ENCODE measurements at places on chromosomes 6 and 20.

- no peak for DNase-seq
Measured at GRCh38 chr20:23157734-23158133, 71.6 kb upstream of the CD93 start.

GRCh38 chr6:27517928-27518787 is 45.3 kb upstream of the ZNF184 start:
- no peak for DNase-seq

- peak; percentile 72 for DNase-seq
Measured at GRCh38 chr6:27138837-27139755, 108.4 kb upstream of the PRSS16 start.

DNA sequence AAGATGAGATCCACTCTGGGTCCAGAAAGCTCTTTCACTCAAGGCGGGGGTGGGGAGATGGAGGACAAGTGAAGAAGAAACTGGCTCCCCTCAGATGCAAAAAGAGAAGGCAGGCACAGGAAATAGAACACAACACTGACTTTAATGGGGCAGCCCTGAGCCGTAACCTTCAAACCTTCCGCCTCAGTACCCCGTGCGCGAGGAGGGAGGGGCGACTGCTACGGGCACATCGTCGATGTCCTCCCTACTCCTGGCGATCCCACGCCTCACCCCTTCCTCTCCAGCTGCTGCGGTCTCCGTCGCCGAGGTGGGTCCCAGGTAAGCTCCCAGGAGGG is 3.9 kb downstream of the SPEF1 start:
- DNase-seq, result no peak

DNA sequence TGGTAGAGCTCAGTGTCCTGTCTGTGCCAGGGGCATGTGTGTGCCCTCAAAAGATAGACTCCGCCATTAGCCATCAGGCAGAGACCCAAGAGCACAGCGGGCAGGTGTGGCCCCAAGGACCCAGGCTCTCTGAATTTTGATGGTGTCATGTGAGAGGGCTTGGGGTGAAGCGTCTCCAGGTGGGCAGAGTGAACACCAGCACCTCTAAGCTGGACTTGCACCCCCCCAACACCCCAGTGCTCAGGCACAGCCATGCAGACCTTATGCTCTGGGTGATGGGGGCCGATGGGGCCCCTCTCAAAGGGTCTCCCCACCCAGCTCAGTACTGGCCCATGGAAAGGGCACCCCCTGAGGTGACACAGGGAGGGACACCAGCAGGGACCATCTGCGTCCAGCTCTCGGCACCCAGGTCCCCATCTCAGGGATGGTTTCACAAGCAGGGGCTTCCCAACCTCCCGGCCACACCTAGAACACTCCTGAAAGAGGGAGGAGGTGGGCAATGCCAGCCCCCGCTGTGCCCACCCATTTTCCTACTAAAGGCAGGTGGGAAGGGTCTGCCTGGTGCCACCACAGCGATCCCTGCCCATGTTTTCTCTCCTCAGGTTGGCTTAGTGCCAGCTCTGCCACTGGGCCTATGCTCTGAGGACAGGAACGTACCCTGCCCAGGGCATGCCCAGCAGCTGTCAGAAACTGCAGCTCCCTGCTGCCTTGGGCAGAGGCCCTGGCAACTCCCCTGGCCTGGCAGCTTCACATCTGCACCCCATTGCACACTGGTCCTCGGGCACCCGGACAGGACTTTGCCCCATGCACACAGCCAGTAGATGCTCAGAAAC is 3.5 kb downstream of the CST7 start:
- no peak for DNase-seq

GRCh38 chr6:111842891-111843290 is 30.4 kb downstream of the FYN start:
- DNase-seq, result no peak

DNA sequence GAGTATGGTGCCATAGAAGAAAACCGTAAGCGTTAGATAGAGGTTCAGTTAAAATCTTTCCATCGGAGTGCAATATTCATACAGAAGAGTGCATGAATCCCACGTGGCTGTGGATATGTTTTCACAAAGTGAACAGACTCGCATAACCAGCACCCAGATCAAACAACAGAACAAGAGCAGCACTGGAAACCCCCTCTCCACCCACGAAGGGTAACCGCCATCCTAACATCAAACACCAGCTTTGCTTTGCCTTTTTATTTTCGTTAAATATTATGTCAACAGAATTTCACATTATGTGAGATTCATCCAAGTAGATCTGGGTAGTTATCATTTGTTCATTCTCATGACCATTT is 4.7 kb downstream of the GTSF1L start:
- peak; percentile 35 for DNase-seq

DNA sequence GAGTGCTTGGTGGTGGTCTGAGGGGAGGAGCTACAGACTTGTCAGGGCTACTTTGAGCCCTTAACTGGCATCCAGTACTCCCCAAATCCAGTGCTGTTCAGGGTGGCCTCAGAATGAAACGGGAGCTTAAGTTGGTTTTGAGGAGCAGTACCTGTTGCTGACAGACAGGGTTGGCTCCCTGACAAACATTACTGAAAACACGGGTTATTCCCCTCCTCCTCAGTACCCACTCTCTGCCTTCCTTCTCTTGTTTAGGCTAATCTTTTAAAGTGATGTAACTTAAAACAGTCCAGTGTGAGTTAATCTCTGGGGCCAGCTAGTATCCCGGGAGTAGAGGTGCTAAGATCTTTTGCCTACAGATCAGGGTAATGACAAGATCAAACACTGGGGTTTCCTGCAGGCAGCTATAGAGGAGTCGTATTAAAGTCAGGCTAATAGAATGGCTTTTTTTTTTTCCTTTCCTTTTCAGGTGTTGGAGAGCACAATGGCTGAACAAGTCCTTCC is 3.7 kb downstream of the TNFAIP3 start:
- DNase-seq, result peak; percentile 40

GRCh38 chr6:105988812-105989577 is 97.1 kb upstream of the PRDM1 start:
- DNase-seq, result no peak

DNA sequence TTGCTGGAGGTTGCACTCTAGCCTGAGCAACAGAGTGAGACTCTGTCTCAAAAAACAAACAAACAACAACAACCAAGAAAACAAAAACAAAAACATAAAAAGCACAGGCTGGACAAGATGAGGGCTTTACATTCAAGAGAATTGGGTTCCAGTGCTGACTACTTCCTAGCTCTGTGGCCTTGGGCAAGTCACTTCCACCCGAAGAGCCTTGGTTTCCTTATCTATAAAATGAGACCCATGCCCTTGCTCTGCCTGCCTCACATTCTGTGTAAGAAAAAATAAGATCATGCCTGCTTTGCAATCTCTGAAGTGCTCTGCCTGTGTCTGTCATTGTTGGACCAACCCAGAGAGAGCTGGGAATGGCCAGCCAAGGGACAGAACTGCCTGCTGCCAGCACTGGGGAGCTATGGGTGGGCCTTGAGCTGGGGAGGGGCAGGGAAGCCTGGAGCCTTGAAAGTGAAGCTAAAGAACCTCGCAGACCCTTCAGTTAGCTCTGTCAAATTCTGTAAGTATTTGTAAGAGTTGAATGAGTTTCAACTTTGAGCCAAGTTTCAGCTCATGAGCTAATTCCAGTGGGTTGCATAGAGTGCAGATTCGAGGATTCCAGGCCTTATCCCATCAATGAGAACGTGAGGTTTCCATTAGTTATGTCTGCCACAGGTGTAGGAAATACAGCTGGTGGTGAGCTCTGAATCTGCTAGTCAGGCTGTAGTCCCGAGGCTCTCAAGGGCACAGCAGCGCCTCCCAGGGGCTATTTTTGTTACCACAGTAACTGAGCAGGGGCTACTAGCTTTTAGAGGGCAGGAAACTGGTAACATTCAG is 93.2 kb downstream of the DLGAP4 start:
- DNase-seq, result peak; percentile 7

- DNase-seq, result no peak
Measured at GRCh38 chr6:17393892-17394631, 667 bp downstream of the CAP2 start.

GRCh38 chr20:44422083-44422482 is 53.6 kb upstream of the TTPAL start:
- no peak for DNase-seq

DNA sequence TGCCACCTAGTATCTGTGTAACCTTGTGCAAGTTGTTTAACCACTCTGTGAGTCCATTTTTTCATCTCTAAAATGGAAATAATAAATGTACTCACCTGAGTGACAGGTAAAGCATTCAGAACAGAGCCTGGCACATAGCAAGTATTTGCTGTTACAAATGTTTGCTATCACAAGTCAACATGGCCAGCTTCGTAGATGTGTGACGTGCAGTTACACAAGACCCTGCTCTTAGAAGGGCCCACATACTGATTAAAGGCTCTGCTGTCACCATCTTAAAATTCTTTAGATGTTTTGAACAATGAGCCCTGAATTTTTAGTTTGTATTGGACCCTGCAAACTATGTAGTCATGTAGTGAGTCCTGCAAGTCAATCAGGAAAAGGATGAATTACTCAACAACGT is 40.4 kb upstream of the KIAA1586 start:
- no peak for DNase-seq

DNA sequence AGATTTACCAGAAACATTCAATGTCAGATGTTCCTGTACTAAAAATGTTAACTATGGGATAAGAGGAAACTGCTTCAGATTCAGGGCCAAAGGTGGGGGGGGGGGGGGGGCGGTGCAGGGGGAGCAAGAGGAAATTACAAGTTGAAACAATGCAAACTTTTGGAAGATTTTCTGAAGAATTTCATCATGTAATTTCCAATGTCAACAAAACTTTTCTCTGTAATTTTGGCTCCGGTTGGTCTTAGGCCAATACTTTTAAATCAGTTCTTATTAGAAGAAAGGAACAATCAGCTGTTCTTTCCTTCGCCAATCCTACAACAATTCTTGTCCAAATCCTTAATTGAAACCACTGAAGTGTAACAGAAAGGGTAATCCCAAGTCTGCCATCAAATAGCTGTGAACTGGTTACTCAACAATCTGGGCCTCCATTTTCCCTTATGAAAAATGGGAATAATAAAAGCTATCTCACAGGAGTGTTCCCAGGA is 13.1 kb downstream of the UQCC1 start:
- DNase-seq, result no peak

DNA sequence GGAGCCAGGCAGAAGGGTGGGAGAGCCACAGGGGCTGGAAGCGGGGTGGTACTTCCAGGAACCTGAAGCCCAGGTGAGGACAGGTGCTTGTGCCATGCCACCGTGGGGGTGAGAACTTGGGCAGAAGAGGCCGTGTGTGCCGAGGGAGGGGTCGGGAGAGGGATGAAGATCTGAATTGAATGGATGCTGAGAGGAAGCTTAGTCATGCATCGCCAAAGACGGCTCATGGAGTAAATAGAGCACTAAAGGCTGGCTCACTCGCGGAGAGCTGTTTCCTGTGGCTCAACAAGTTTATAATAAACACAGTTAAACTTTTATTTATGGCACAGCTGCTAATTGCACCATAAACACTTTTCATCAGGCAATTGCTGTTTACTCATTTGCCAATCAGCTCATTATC is 21.7 kb upstream of the MYT1 start:
- DNase-seq, result no peak

DNA sequence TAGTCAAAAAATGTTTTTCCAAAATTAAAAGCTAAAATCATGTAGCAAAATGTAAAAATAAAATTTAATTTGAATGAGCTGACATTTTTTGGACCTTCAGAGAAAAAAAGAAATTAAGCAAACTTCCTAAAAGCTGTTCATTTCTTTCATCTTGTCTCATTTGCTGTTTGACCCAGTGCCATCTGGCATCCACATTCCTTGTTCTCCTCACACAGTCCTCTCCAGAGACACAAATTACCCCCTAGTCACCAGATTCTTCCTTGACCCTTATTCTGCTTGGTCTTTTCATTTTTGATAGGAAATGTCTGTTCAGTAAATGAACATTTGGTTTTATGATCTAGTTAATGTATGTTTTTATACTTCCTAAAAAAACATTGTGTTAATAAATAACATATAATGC is 55.2 kb downstream of the HDDC2 start:
- DNase-seq, result no peak

DNA sequence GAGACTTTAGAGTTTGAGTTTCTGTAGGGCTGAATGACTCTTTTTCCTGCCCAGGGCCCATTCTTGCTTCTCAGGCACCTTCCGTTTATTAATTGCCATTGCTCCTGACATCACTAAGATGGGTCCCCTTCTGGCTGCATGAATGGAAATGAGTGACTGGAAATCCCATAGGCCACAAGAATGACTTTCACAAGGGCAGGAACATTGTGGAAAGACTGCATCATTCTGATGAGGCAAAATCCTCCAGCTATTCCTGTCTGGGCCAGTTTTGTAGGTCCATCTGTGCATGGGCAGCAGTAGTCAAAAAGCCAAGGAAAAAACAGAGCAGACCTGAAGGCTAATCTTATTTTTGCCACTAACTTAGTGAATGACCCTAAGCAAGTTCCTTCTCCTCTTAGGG is 19.3 kb downstream of the TMEM74B start:
- DNase-seq, result no peak

GRCh38 chr20:10313701-10314100 is 95.1 kb downstream of the SNAP25 start:
- DNase-seq, result no peak

- DNase-seq, result no peak
Measured at GRCh38 chr6:44003345-44004061, 123.7 kb downstream of the MRPL14 start.

GRCh38 chr6:166112580-166112979 is 55.1 kb downstream of the TBXT start:
- no peak for DNase-seq

GRCh38 chr6:142844065-142844755 is 100.8 kb downstream of the HIVEP2 start:
- DNase-seq, result no peak

- DNase-seq, result no peak
Measured at GRCh38 chr20:32792731-32793458, 26.9 kb upstream of the MAPRE1 start.

DNA sequence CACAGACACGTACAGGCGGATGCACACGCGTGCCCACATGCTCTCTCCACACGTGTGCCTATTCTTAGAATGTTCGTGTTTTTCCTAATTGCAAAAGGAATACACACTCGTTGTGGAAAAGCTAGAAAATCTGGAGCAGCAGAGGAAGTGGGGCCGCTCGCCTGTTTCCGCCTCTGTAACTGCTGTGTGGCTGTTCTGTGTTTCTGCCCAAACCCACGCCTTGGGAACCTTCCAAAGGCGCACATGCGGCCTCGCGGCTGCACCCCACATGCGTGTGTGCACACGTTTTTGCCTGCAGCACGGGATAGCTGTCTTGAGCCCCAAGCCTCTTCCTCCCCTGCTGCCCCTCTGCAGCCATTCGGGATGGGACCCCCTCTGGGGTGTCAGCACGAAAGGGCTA is 12.2 kb downstream of the SLC17A9 start:
- no peak for DNase-seq

Data from activated T-cell treated with anti-CD3 and anti-CD28 coated beads for 24 hours (primary cell).